ENCODE measurements at places on chromosomes 6 and 20. TPM values are rescaled to one million over a fixed set of nuclear protein-coding genes. Genes with fewer than 3 reads are reported as not detected.

CD83 gene
- total RNA-seq, result 3.7 TPM

BTN1A1 gene
- not detected for total RNA-seq

GLP1R gene
- not detected for total RNA-seq

BEND3 gene
- total RNA-seq, result 3.1 TPM

CYP39A1 gene
- total RNA-seq, result 0.22 TPM

NFATC2 gene
- 3.3 TPM for total RNA-seq

SLC4A11 gene
- total RNA-seq, result 7.8 TPM

WFDC6 gene
- total RNA-seq, result not detected

SLC44A4 gene
- total RNA-seq, result not detected

KIF25 gene
- total RNA-seq, result not detected

C6orf58 gene
- total RNA-seq, result 0.11 TPM

MUCL3 gene
- total RNA-seq, result not detected

TFAP2A gene
- total RNA-seq, result 0.11 TPM

CARMIL1 gene
- total RNA-seq, result 4.0 TPM

TRIM15 gene
- not detected for total RNA-seq

CCN6 gene
- not detected for total RNA-seq

KCNK16 gene
- not detected for total RNA-seq

NRSN1 gene
- not detected for total RNA-seq

PDE10A gene
- total RNA-seq, result 9.9 TPM

MEP1A gene
- not detected for total RNA-seq

CLVS2 gene
- total RNA-seq, result not detected

JPH2 gene
- not detected for total RNA-seq

LPA gene
- total RNA-seq, result not detected

TCF15 gene
- total RNA-seq, result 1.1 TPM

PRDM13 gene
- total RNA-seq, result not detected

HUS1B gene
- 0.69 TPM for total RNA-seq

CRISP3 gene
- total RNA-seq, result not detected

VGLL2 gene
- not detected for total RNA-seq

ANKRD66 gene
- not detected for total RNA-seq

OR2J1 gene
- not detected for total RNA-seq

OR11A1 gene
- not detected for total RNA-seq

FOXF2 gene
- total RNA-seq, result under 0.01 TPM

CGA gene
- not detected for total RNA-seq

LAMA2 gene
- 0.09 TPM for total RNA-seq

DAAM2 gene
- total RNA-seq, result 0.87 TPM

SIM1 gene
- under 0.01 TPM for total RNA-seq

PTGIS gene
- under 0.01 TPM for total RNA-seq

SFTA2 gene
- not detected for total RNA-seq

TFAP2C gene
- total RNA-seq, result under 0.01 TPM

GJA10 gene
- not detected for total RNA-seq

ILRUN gene
- total RNA-seq, result 40.0 TPM

TFAP2D gene
- not detected for total RNA-seq

NKX2-2 gene
- not detected for total RNA-seq

THBD gene
- 7.2 TPM for total RNA-seq

KCNK17 gene
- total RNA-seq, result 0.09 TPM

EFCAB8 gene
- under 0.01 TPM for total RNA-seq

TRDN gene
- not detected for total RNA-seq

SYNDIG1 gene
- not detected for total RNA-seq

LY6G5C gene
- 1.4 TPM for total RNA-seq

MCHR2 gene
- not detected for total RNA-seq

GTSF1L gene
- total RNA-seq, result not detected

COL9A1 gene
- not detected for total RNA-seq

SPEF1 gene
- total RNA-seq, result under 0.01 TPM
